ENCODE measurements at places on chromosomes 1 and 21.

- DNase-seq: no peak
Measured at GRCh38 chr1:224565186-224565585, 50.9 kb upstream of the CNIH3 start.

DNA sequence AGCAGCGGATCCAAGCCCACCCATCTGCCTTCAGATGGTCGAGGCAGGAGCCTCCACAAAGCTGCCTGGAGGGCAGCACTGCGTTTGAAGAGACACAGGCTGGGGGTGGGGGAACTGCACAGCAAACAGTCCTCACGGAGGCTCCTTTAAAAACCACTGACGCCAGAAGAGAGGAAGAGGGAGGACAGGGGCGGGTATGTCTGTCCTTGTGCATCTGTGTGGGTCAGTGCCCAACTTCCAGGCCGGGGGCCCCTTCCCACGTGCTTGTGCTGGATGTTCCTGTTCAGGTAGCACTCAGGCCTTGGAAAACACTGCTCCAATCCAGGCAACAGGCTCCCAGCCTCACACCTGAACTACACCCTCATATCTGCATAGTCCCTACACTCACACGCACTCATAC lies 7.7 kb downstream of the AHDC1 start:
- no peak for DNase-seq

- no peak for DNase-seq
Measured at GRCh38 chr1:164863056-164863455, 304.1 kb downstream of the PBX1 start.

DNA sequence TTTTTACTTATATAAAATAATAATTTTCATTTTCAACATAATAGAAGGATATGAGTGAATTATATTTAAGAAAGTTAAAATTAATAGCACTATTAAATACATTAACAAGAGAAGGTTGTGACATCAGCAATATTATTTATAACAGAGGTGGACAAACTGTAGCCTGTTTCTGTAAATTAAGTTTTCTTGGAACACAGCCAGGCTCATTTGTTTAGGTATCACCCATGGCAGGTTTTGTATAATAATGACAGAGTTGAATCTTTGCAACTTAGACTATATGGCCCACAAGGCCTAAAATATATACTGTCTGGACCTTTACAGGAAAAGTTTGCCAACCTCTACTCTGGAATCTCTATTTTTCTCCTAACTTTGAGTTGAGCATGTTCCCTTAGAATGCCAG lies 42.8 kb upstream of the CACYBP start:
- DNase-seq: no peak

GRCh38 chr21:23016617-23017016 lies 2018.4 kb downstream of the NCAM2 start:
- DNase-seq: peak; percentile 49

GRCh38 chr1:235027076-235027861 lies 101.4 kb downstream of the TOMM20 start:
- DNase-seq: no peak

DNA sequence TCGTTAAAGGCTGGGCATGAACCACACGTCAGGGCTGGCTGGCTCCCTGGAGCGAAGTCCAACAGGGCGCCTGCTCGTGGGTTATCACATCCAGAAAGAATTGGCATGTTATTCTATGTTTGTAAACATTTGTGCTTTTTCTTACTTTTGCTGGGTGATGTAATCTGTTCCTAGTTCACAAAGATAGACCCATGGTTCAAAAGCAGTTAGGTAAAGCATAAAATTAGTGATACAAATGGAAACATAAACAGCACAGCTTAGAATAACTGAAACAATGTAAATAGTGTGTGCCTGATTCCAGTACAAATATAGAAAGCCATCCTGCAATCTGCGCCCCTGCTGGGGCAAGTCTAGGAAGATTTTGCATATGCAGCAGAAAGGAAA lies 184.0 kb upstream of the C1orf174 start:
- DNase-seq: no peak
